ENCODE measurements at places on chromosomes 2 and 18. TPM values are rescaled to one million over a fixed set of nuclear protein-coding genes. Genes with fewer than 3 reads are reported as not detected.

The ACOXL gene
- total RNA-seq, result not detected

DNA sequence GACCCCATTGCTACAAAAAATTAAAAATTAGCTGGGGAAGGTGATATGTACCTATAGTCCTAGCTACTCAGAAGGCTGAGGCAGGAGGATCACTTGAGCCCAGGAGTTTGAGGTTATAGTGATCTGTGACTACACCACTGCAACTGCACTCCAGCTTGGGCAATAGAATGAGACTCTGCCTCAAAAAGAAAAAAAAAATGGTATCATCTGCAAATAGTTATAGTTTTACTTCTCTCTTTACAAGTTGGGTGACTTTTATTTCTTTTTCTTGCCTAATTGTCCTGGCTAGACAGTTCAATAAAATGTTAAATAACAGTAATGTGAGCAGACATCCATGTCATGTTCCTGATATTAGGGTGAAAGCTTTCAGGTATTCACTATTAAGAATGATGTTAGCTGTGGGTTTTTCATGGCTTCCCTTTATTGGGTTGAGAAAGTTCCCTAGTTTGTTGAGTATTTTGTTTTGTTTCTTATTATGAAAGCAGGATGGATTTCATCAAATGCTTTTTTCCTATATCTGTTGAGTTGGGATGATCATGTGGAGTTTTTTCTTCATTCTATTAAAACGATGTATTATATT lies 24.9 kb upstream of the ACOXL start:
- DNase-seq, result no peak

GRCh38 chr2:158845859-158846258 lies 50.7 kb downstream of the DAPL1 start:
- DNase-seq, result peak; percentile 42

DNA sequence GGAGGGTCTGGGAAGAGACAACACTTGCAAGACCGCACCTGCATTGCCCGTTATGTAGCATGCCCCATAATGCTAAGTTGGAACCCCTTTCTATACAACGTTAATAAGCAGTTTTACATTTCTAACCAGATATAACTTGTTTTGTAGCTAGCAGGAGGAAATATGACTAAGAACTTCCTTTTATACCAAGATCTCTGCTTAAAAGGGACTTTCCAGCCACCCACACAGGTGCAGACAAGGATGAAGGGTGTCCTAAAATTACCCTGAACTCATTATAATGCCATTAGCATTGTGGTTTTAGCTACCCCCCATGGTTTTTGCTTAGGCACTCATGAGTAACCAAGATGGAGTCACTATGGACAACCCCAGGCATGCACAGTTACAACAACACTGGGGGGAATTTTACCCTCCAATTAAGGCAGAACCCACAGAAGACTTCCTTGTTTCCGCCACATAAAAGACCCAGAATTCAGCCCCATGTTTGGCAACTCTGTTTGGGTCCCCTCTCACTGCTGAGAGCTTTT lies 362.8 kb downstream of the CBLN2 start:
- no peak for DNase-seq

GRCh38 chr2:230503798-230504197 lies 87.8 kb downstream of the SP100 start:
- no peak for DNase-seq

DNA sequence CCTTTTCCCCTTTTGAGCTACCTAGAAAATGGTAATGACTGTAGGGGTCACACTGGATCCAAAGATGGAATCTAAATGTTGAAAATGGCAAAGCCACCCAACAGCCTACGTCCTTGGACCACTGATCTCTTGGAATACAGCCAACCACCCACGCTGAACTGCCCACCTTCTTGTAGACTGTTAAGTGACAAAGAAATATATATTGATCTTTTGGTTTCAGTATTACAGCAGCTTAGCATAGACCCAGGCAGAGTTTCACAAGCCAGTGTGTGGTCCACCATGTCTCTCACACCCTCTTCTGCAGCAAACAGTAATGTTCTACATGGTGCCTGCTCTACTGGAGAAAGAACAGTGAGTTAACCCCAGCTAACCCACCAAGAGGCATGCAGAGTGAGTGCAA lies 20.2 kb downstream of the CACNB4 start:
- no peak for DNase-seq

DNA sequence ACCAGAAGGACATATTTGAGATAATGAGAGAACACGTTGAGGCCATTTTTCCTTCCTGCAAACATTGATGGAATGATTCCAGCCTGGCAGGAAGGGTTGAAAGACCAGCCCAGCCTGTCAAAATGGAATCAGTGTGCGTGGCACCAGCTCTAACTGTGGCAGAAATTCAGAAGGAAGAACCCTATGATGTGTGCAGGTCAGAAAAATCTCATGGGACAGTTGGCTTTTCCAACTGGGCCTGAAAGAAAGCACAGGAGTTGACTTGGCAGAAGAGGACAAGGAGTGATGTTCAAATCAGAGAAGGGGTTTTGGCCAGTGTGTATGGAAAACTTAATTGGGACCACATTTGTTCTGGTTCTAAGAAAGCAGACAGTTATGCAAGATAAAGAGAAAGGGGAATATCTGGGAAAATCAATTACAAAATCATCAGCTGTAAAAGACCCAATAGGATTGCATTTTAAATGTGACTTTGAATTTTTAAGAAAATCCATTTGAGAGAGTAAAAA lies 192.8 kb upstream of the PID1 start:
- DNase-seq, result no peak

Data from lung microvascular endothelial cell (primary cell).